ENCODE measurements at places on chromosomes 7 and 10. TPM values are rescaled to one million over a fixed set of nuclear protein-coding genes. Genes with fewer than 3 reads are reported as not detected.

GRCh38 chr7:39084349-39084748 lies 106.6 kb downstream of the POU6F2 start:
- no peak for DNase-seq

ST8SIA6 gene
- total RNA-seq = not detected

- no peak for DNase-seq
Measured at GRCh38 chr10:48813291-48813690, 126.3 kb downstream of the LRRC18 start.

MRLN gene
- total RNA-seq = not detected

DNA sequence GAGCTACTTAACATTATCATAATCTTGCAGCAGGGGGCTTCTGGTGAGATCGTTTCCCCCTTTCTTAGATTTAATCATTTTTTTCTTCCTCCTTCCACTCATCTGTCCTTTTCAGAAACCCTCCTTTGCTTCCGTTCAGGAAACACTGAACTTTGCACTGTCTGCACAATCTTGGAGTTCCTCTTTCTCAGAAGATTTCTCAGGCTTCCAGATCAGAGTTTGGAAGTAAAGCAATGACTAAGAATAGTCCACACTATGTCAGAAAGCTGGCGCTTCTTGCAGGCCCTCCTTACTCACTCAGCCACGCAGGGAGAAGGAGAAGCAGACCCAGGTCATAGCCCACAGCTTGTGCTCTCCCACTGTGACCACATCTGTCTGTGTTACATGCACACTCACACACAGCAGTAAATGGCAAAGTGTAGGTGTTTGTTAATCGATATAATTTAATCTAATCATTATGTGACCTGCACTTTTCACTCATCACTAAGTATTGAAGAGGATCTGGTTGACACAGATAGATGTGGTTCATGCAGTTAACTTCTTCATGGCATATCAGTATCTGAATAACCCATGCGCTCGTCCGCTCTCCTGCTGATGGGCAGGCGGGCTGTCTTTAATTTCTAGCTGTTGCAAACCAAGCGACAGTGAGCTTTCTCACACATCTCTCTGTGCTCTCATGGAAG lies 30.2 kb downstream of the ALOX5 start:
- DNase-seq = no peak

MUC12 gene
- total RNA-seq = 19.2 TPM

GRCh38 chr10:32054094-32054493 lies 2.1 kb downstream of the KIF5B start:
- peak; percentile 52 for DNase-seq

DNA sequence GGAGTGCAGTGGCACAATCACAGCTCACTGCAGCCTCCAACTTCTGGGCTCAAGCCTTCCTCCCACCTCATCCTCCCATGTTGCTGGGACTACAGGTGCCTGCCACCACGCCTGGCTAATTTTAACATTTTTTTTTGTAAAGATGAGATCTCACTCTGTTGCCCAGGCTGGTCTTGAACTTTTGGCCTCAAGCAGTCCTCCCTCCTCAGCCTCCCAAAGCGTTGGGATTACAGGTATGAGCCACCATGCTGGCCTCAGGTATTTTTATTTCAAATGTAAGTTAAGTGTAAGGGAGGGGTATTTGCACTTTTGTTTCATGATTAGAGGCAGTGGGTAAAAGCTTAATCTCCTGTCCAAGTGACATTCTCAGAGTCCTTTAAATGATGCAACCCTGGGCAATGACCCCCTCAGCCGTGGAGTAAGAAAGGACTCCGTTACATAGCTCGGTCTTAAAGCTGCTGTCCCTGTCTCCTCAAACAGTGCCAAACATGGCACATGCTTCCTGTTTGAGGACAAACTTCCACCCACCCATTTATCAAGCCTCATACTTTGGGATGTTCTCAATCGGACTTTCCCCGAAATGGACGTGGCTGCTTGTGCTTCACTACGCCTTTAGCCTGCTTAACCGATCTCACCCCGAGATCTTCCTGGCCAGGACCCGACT lies 296.1 kb downstream of the BAMBI start:
- DNase-seq = no peak

DNA sequence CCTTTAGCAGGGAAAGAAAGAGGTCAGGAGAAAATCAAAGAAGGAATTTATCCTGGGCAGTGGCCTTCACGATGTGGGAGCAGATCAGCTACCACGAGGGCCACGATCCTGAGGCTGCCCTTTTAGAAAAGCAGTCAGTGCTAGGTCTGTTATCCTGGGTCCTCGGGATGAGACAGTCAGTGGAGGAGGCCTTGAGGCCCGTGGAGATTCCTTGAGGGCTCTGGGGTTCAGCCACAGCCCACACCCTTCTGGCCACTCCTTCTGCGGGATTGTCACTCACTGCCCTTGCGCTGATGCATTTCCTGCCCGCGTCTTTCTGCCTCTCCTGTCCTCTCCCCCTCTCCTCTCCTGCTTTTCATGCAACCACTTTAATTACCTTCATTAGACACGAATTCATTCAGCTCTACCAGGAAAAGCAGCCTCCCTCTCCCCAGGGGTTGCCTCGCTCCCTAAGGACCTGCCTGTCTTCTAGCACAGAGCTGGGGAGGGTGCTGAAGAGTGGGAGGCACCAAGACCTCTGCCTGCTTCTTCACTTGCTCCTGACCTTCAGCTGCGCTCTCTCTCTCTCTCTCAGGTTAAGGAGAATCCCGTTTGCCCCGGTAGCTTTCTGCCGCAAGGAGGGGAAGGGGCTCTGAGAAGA lies 42.6 kb upstream of the LRRC4 start:
- DNase-seq = no peak

GRCh38 chr10:97186911-97187310 lies 1.2 kb upstream of the SLIT1 start:
- DNase-seq = no peak

DNA sequence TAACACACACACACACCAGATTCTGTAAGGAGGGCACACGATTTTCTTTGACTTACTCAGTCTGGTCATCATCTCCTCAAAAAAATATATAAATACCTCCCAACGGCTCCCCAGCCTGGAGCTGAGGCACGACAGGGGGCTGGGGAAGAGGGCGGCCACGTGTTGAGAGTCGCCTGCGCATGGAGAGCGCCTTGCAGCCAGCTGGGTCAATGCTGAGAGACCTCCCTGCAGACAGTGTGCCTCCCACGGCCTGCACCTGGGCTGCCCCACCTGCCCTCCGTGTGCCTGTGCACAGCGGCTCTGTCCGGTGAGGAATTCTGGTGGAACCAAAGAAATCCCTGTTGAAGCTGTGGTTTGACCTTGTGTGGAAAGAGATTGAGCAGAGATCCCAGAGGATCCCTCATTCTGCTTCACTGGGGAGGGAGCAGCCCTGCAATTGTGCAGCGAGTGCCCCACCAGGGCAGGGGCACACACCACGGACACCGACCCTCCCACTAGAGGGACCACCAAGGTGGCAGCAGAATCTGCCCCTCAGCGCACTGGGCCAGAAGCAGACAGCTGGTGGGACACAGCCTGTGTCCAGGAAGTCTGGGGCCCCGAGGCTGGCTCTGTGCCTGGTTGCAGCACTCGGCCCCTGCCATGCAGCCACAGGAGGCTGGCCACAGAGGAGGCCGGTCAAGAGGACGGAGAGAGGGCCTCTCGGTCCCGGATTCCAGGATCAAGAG lies 150.5 kb upstream of the PPP2R2D start:
- no peak for DNase-seq

DNA sequence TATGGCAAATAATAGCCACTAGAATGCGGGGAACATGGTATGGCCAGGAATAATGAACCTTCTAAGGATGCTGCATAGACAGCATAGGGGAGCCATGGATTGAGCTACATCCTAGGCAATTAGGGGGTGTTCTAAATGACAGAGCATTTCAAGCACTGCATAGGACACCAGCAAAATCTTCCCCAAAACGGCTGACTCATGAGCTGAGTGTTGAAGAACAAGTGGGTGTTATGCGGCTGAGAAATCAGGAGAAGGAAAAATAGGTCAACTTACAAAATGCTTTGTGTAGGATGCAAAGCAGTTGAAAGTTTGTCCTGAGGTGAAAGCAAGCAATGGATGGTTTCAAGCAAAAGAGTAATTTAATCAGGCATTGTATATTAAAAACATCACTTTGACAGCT lies 1023.5 kb upstream of the C7orf33 start:
- DNase-seq = no peak

OR2A5 gene
- not detected for total RNA-seq

PLCE1 gene
- total RNA-seq = 1.4 TPM

GRCh38 chr10:11446864-11447263 lies 164.6 kb downstream of the USP6NL start:
- DNase-seq = no peak

DNA sequence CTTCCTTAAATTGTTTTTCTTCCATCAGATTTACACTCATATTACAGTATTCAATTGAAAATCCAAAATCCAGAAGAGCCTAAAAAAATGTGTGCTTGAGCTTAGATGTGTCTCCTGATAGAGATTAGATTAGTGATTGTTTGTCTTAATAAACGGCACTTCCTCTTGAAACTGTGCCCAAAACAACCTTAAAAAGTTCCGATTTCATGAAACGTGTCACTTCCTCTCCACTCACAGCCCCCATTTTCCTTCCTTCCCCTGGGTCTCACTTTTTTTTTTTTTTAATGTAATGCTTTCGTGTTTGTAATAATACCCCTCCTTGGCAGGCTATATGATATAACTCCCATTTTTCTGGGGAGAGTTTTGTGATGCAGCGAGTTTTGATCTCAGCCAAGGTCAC lies 114.8 kb upstream of the ADO start:
- DNase-seq = no peak

SLC29A4 gene
- total RNA-seq = 8.5 TPM

GRCh38 chr10:112304267-112304859 lies 21.2 kb downstream of the TECTB start:
- no peak for DNase-seq

PTPN20 gene
- not detected for total RNA-seq

MYPN gene
- total RNA-seq = not detected

FOXI2 gene
- not detected for total RNA-seq

- no peak for DNase-seq
Measured at GRCh38 chr10:10293481-10293951, 724.2 kb upstream of the CELF2 start.

RAB11FIP2 gene
- 2.3 TPM for total RNA-seq

DNA sequence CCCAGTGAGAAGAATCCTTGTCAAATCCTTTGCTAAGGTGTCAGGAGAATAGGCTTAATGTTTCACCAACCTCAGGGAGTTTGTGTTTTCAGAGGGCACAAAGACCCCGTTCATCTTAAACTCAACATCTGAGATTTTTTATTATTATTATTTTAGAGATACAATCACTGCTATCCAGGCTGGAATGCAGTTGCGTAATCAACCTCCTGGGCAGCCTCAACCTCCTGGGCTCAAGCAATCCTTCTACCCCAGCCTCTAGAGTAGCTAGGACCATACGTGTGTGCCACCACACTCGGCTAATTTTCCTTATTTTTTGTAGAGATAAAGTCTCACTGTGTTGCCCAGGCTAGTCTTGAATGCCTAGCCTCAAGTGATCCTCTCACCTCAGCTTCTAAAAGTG lies 599.2 kb downstream of the KCNMA1 start:
- no peak for DNase-seq

- no peak for DNase-seq
Measured at GRCh38 chr10:42519761-42520460, 118.5 kb downstream of the ZNF33B start.

- no peak for DNase-seq
Measured at GRCh38 chr7:66054063-66054462, 21.6 kb upstream of the ASL start.

DNA sequence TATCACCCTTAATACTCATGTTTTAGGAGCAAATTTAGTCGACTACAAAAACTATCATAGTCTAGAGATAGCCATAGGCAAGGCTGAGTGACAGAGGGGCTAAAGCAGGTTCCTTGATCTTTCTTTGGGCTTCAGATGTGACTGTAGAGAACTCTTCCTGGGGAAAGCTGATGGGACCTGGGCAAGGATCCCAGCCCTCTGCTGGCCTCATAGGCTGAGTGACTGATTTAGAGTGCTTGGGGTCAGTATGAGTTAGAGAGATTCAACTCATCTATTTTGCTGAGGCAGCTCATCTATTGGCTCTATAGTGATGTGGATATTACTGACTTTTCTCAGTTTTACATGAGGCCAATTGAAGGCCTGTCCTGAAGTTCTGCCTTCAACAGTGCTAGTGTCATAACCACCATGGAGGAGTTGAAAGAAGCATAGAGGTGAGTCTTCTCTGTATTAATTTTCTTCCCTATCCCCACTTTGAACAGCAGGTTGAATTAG lies 81.6 kb downstream of the SAMD9 start:
- DNase-seq = no peak

- DNase-seq = no peak
Measured at GRCh38 chr7:88523645-88524044, 217.0 kb upstream of the STEAP4 start.

DNA sequence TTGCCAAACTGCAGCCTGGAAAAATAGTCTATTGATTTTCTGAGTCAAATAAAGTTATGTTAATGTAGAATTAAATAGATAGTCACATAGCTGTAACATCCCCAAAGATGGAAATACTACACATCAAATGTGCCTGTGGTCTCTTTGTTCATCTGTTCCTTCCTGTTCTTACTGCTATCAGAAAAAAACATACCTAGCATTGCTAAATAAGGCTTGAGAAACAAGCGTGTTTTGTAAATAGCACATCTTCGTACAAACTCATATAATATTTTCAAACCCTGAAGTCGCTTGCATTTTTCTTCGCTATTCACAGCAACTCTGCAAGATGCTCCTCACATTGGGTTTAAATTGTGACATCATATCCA lies 116.1 kb downstream of the KLF6 start:
- no peak for DNase-seq

ZNF487 gene
- 16.1 TPM for total RNA-seq

SPOCK2 gene
- total RNA-seq = 0.34 TPM

DNA sequence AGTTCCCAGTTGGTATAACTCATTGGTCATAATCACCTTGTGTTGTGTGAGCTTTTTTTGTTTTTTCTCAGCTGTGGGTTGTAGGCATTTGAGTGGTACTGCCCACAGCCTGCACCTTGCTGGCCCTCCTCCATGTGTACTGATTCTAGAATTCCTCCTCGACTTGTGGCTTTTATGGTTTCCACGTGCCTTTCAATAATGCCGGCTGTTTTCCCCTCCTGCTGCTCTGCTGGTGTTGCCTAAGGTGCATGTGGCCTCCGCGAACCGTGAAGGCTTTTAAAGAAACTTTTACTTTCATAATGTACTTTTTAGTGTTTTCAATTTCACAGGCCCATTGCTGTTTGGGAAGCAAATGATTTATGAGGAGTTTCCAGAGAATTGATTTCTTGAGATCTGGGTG lies 518.0 kb downstream of the REEP3 start:
- DNase-seq = no peak

- no peak for DNase-seq
Measured at GRCh38 chr7:85074016-85074415, 112.8 kb downstream of the SEMA3D start.

All from HT-29 (cell line).